ENCODE measurements at places on chromosomes 11 and 22. TPM values are rescaled to one million over a fixed set of nuclear protein-coding genes. Genes with fewer than 3 reads are reported as not detected.
A peak's percentile ranks its signal among the peaks of the same experiment; 100 is the strongest.

GRCh38 chr11:76566811-76567210 lies 103.7 kb downstream of the LRRC32 start:
- no peaks in the 10 kb centered on the region for H3K4me1 ChIP-seq
- H3K27ac ChIP-seq: no peak overlapping the region
- H3K4me3 ChIP-seq: no peak overlapping the region
- no peaks in the 10 kb centered on the region for H3K36me3 ChIP-seq

GRCh38 chr22:48342732-48343131 lies 1484.9 kb downstream of the BRD1 start:
- no peak overlapping the region for H3K27ac ChIP-seq
- DNase-seq: no peak
- no peaks in the 10 kb centered on the region for H3K27me3 ChIP-seq

DNA sequence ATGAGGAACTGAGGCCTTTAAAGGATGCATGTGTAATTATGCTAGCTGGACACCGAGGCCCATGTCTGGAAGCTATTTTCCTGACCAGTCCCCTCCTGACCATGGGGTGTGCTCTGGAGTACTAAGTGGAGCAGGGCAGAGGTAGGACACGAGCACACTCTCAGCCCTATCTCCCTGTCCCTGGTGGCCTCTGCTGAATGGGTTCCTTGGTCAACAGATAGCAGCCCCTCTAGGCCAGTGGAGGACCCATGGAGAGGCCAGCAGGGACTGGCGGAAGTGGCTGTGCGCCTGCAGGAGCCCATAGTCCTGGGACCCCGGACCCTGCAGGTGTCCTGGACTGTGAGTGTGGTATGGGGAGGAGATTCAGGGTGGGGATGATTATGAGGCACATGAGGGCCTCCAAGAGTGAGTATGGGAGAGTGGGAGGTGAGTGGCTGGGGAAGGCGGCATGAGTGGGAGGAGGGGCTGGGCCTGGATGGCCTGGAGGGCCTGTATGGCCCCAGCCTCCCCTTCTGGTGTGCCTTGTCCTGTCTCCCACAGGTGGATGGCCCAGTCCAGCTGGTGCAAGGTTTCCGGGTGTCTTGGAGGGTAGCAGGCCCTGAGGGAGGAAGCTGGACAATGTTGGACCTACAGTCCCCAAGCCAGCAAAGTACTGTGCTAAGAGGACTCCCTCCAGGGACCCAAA lies 9.5 kb downstream of the ROBO3 start:
- H3K27ac ChIP-seq: no peak overlapping the region
- no peak overlapping the region for H3K4me3 ChIP-seq
- no peak for DNase-seq
- no peaks in the 10 kb centered on the region for H3K36me3 ChIP-seq
- H3K27me3 ChIP-seq: peaks cover 25% of the 10 kb centered on the region

DNA sequence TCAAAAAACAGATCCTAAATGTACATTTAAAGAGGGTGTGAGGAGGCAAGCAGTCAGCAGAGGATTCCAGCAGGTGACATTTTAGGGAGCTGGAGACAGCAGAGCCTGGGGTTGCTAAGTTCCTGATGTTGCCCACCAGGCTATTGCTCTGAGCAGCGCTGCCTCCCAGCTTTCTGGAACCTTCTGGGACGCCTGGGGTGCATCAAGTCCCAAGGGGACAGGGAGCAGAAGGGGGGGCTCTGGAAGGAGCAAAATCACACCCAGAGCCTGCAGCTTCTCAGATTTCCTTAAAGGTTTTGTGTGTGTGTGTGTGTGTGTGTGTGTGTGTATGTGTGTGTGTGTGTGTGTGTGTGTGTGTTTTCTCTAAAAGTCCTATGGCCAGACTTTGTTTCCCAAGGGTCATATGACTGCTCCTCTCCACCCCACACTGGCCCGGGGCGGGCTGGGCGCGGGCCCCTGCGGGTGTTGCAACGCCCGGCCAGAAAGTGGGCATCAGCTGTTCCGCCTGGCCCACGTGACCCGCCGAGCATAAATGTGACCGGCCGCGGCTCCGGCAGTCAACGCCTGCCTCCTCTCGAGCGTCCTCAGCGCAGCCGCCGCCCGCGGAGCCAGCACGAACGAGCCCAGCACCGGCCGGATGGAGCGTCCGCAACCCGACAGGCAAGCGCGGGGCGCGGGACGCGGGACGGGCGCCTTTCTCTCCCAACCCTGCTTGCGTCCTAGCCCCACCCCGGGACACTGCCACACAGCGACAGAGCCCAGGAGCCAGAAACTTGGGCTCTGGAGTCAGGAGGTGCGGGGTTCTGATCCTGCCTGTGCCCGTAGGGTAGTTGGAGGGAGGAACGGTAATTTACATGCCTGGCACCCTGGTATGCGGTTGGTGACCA lies at the start of gene HMOX1:
Gene HMOX1, plus strand, starts transcription at position 560 of the 887 bp plus-strand sequence. Its CDS starts 78 bp downstream, at position 638.
- peaks cover 10% of the 10 kb centered on the region for H3K4me1 ChIP-seq
- peak within 1 kb of the TSS; percentile 83 for H3K27ac ChIP-seq
- no peaks in the 10 kb centered on the region for H3K27me3 ChIP-seq
- peak within 1 kb of the TSS; percentile 88 for H3K4me3 ChIP-seq
- no peaks in the 10 kb centered on the region for H3K36me3 ChIP-seq

DNA sequence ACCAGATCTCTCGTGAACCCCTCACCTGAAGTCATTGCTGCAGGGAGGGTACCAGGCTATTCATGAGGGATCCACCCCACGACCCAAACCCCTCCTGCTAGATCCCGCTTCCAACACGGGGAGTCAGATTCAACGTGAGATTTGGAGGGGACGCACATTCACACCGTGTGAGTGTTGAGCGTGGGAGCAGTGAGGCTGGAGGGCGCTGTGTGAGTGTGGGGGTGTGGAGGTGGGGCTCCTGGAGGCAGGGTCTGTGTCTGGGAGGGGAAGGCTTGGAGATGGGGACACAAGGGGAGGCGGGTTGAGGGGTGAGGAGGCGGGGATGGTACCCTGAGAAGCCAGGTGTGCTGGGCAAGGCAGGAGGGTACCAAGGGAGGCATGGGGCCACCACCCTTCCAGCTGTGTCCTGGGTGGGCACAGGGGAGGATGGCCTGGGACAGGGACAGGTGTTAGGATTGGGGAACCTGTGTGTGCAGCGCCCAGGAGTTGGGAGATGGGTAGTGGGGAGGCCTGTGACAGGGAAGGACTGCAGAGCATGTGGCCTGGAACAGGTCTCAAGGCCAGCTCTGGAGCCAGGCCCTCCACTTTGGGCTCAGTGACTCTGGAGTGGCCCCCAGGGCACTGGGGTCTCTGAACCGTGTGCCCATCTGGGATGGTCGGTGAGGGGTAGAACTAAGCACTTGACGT lies 13.6 kb downstream of the TPCN2 start:
- H3K4me3 ChIP-seq: no peak overlapping the region
- DNase-seq: no peak
- peaks cover 16% of the 10 kb centered on the region for H3K36me3 ChIP-seq
- no peaks in the 10 kb centered on the region for H3K4me1 ChIP-seq
- no peaks in the 10 kb centered on the region for H3K27me3 ChIP-seq

- H3K27me3 ChIP-seq: no peaks in the 10 kb centered on the region
Observed at GRCh38 chr11:65817835-65818680, 15.7 kb upstream of the SNX32 start.

DNA sequence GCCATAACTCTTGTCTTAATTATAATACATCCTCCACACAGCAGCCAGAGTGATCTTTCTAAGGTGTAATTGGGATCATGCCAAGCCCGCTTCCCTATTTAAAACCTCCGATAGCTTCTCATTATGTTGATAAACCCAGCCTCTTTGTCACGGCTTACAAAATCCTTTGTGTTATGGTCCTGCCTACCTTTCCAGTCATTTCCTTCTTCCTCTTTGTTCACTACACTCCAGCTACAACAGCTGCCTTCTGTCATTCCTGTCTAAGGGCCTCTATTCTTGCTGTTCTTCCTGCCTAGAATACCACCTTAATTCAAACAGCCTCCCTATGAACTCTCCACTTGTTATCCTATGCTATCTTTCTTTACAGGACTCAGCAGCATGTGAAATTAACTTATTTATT lies 70.6 kb upstream of the CAPRIN1 start:
- DNase-seq: peak; percentile 38
- no peak overlapping the region for H3K4me3 ChIP-seq
- H3K36me3 ChIP-seq: no peaks in the 10 kb centered on the region
- no peaks in the 10 kb centered on the region for H3K27me3 ChIP-seq
- no peak overlapping the region for H3K27ac ChIP-seq

- no peaks in the 10 kb centered on the region for H3K27me3 ChIP-seq
- H3K36me3 ChIP-seq: no peaks in the 10 kb centered on the region
- H3K27ac ChIP-seq: no peak overlapping the region
- H3K4me1 ChIP-seq: no peaks in the 10 kb centered on the region
Observed at GRCh38 chr11:105923252-105923651, 98.8 kb downstream of the MSANTD4 start.

DNA sequence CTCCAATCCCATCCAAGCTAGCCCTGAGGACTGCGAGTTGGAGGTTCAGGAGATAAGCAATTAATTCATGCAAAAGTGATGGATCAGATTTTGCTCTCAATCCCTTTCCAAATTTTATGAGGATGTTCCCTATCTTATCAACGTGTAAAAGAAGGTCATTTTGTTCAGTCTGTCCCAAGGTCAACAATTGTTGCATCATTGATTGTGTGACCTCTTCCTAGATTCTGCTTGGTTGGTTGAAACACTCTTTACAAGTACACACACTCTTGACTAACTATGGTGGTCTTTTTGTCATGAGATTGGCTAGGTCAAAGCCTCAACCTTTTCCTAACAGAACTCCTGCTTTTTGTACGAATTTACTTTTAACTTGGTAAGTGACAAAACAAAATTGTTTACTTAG lies 41.7 kb downstream of the COMMD9 start:
- no peak overlapping the region for H3K4me3 ChIP-seq
- no peaks in the 10 kb centered on the region for H3K36me3 ChIP-seq
- no peak overlapping the region for H3K27ac ChIP-seq

- peak; percentile 86 for DNase-seq
- peak overlapping the region; percentile 2 for H3K4me3 ChIP-seq
- peaks cover 45% of the 10 kb centered on the region for H3K4me1 ChIP-seq
- peak overlapping the region; percentile 71 for H3K27ac ChIP-seq
- no peaks in the 10 kb centered on the region for H3K27me3 ChIP-seq
Observed at GRCh38 chr11:65574811-65575567, 864 bp upstream of the EHBP1L1 start.

DNA sequence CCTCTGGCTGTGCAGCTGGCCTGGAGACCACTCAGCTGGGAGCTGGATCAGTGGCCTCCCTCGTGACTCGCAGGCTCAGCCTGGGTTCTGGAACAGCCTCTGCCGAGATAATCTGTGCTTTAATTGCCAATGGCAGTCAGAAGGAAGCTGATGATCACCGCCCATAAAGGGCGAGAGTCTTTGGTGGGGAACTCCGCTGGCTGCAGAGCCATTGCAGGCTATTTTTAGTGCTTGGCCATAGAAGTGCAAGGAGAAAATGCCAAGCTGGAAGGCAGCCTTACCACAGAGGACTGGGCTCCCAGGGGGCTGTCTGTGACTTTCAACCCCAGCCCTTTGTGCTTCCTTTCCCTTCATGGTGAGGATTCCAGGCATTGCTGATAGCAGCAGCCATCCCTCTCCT lies 62.2 kb upstream of the TENM4 start:
- no peak overlapping the region for H3K4me3 ChIP-seq
- no peaks in the 10 kb centered on the region for H3K27me3 ChIP-seq
- H3K36me3 ChIP-seq: no peaks in the 10 kb centered on the region
- no peak for DNase-seq
- no peaks in the 10 kb centered on the region for H3K4me1 ChIP-seq

GRCh38 chr22:27667121-27667843 lies 134.3 kb downstream of the MN1 start:
- no peaks in the 10 kb centered on the region for H3K27me3 ChIP-seq
- no peaks in the 10 kb centered on the region for H3K36me3 ChIP-seq
- H3K4me3 ChIP-seq: no peak overlapping the region
- no peaks in the 10 kb centered on the region for H3K4me1 ChIP-seq

- H3K36me3 ChIP-seq: no peaks in the 10 kb centered on the region
- H3K27me3 ChIP-seq: no peaks in the 10 kb centered on the region
- no peak for DNase-seq
- no peak overlapping the region for H3K4me3 ChIP-seq
Observed at GRCh38 chr11:117337076-117337475, 9.4 kb downstream of the CEP164 start.

DNA sequence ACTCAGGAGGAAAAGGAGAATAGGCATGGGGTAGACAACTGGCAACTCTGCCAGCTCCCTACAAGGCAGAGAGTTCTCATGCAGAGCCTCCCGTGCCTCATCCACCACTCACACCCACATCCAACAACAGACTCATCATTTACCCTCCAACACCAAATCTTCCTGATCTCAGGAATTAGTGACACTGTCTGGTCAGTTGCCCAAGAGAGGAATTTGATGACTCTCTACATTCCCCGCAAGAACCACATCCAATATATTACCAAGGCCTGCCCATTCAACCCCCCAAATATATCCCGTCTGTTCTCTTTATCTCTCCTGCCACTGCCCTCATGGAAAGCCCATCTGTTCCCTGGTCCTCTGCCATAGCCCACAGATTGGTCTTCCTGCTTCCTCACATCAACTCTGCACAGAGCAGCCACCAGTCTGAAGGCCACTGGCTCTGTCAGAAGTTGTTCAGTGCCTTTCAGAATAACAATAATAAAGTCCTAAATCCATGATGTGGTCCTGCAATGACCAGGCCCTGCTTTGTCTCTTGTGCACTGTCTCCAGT lies 57.5 kb upstream of the CD82 start:
- no peak overlapping the region for H3K27ac ChIP-seq
- H3K36me3 ChIP-seq: no peaks in the 10 kb centered on the region
- no peaks in the 10 kb centered on the region for H3K4me1 ChIP-seq

DNA sequence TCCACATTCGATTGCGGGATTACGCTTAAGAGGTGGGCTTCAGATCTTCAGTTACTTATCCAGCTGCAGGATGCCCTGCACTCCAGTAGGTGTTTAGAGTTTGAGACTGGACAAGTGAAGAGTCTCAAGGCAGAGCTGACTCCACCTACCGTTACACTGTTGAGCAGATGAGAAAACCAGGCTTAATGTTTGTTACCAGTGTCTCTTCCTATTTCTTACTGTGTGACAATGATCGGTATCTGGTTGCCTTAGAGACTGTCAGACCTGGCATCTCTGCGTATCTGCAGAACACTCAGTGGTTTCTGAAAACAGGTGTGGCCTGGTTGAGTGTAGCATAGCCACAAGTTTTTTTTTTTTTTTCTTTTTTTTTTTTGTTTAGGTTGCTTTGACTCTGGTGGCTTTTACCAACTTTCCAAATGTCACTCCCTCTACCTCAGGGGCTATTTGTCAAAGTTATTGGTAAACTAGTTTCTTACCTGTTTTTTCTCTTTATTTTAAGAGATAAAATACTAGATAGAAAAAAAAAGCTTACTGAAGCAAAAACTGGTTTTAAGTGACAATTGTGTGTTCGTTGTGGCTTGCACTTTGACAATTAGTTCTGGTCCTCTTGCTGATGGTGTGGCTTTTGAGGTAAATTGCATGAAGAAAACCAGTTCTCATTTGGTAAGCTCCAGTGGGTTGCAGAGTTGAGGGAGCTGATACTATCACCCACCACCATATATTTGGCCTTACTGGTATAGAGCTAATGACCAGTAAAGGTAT lies 284.8 kb downstream of the ETS1 start:
- no peak for DNase-seq
- H3K4me3 ChIP-seq: no peak overlapping the region
- H3K36me3 ChIP-seq: no peaks in the 10 kb centered on the region
- H3K27me3 ChIP-seq: no peaks in the 10 kb centered on the region
- peaks cover 4% of the 10 kb centered on the region for H3K4me1 ChIP-seq

KCNE3 gene
- total RNA-seq: 19.2 TPM

PVALB gene
- 2.1 TPM for total RNA-seq

GRM5 gene
- 0.63 TPM for total RNA-seq

SLC25A1 gene
- total RNA-seq: 62.6 TPM

LYVE1 gene
- 101 TPM for total RNA-seq

ADM gene
- total RNA-seq: 14.4 TPM

RAB3IL1 gene
- 14.6 TPM for total RNA-seq
